SJCRH30 (cell line): ENCODE measurements at places on chromosomes 7 and 10. TPM values are rescaled to one million over a fixed set of nuclear protein-coding genes. Genes with fewer than 3 reads are reported as not detected.

- H3K36me3 ChIP-seq, result peaks cover 15% of the 10 kb centered on the region; the same call in 1 of the 2 replicates
- no peak overlapping the region for H3K4me3 ChIP-seq
- no peaks in the 10 kb centered on the region for H3K4me1 ChIP-seq
- no peak overlapping the region for H3K27ac ChIP-seq
- H3K27me3 ChIP-seq, result no peaks in the 10 kb centered on the region
These were observed 79.1 kb upstream of the BTBD16 start for GRCh38 chr10:122191936-122192541.

DNA sequence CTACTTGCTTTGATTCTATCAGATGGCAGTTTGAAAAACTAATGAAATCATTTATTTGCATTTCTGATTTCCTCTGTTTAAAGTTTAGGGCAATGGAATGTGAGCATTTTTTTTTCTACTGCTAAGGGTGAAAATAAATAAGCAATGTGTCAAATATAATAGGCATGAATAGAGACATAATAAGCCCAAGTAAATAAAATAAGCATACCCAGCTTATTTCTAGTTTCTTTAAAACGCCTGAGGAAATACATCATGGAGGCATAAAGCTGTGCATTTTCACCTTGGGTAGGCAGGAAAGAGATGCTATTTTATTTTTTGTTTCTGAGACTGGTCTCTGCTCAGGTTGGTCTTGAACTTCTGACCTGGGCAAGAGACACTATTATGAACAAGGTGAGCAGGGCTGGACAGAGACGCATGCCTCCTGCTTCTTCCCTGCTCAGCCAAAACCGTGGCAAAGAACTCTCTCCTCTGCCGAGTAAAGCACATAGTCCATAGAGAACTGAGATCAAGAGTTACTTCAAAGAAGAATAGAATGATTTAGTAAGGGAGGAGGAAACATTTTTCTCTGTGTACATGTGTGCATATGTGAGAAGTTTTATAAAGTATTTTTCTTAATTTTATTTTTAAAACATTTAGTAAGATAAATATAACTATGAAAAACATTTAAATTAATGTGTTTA, 138.1 kb downstream of the GNAI1 start:
- H3K4me3 ChIP-seq, result no peak overlapping the region
- no peaks in the 10 kb centered on the region for H3K36me3 ChIP-seq
- no peak overlapping the region for H3K27ac ChIP-seq
- H3K27me3 ChIP-seq, result no peaks in the 10 kb centered on the region
- peaks cover 6% of the 10 kb centered on the region; the same call in 1 of the 2 replicates for H3K4me1 ChIP-seq

GRCh38 chr7:137976696-137977095, 25.2 kb downstream of the CREB3L2 start:
- H3K4me1 ChIP-seq, result peaks cover 12% of the 10 kb centered on the region; the same call in 1 of the 2 replicates
- no peak for DNase-seq
- no peaks in the 10 kb centered on the region for H3K27me3 ChIP-seq
- no peak overlapping the region for H3K4me3 ChIP-seq

The FOXI2 gene
- total RNA-seq, result not detected in 2 replicates

The ZNF511 gene
- total RNA-seq, result 23.9 and 28.5 TPM in 2 replicates

The SSBP1 gene
- 369 and 396 TPM in 2 replicates for total RNA-seq
